ENCODE measurements at places on chromosomes 4 and X.

- DNase-seq, result no peak
Observed at GRCh38 chr4:37475087-37475486, 211.1 kb downstream of the RELL1 start.

- DNase-seq, result no peak
Observed at GRCh38 chrX:105477351-105477750, 256.9 kb upstream of the TEX13A start.

GRCh38 chr4:155430895-155431795 lies 54.4 kb upstream of the MAP9 start:
- DNase-seq, result no peak

DNA sequence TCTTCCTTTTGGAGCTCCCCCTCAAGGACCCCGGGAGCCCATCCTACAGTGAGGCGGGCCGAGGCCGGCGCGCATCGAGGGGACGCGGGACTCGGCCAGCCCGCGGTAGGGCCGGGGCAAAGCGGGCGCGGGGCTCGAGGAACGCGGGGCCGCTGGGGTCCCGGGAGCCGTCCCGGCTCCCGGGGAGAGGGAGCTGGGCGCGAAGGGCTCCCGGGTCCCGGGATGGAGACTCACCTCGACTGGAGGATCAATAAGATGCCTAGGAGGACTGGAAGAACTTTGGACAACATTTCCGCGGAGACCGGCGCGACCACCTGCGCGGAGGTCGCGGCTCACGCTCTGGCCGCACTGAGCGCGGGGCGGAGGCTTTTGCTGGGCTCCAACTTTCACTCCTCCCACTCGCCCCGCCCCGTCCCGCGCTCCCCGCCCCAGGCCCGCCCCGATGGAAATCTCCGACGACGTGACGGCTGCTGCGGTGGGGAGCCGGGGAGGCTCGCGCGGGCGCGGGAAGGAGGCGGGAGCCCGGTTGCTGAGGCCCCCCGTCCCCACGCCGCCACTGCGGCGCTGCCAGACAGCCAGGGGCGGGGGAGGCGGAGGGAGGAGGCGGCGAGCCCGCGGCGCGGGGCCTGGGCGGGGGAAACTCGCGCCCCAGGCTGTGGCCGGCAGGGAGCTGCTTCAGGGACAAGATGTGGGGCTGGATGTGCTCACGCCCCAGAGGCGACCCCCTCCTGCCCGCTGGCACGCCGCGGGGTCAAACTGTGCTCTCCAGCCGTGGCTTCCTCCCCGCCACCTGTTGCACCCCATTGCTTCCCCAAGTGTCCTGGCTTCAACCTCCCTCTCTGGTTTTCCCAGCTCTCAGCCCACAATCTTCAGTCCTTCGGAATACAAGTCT lies at the start of gene GABRE:
GABRE (minus strand) TSS at position 341 of the 892 bp plus-strand sequence; CDS start at position 290, 51 bp downstream.
- no peak for DNase-seq

- no peak for DNase-seq
Observed at GRCh38 chr4:153555730-153556434, 89.7 kb downstream of the TMEM131L start.

DNA sequence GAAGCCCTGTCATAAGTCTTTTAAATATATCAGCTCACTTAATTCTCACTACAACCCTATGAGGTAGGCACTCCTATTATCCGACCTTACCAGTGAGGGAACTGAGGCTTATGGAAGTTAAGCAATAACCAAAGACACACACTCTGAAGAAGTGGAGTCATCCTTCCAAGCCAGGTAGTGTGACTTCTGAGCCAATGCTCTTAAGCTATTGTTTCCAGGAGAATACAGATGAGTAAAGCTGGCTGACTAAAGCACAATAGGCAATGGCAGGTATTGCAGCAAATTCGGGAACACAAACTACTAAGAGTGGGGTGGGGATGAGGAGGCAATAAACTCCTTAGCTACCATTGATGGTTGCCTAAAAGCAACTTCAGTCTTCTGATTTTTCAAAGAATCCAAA lies 81.8 kb upstream of the KIT start:
- no peak for DNase-seq

DNA sequence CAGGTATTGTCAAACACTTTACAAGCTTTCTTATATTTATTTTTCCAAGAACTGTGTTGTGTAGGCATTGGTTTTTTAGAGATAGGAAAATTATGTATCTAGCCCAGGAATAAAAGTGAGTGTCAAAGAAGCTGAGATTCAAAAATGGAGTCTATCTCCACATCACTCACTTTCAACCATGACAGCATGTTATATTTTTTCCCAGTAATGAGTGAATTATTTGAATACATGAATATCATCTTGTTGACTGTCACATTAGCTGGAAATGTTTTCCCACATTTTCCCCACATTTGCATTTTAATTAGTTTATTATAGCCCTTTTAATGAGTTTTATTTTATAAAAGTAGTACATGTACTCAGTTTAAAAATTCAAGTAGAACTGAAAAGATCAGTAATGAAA lies 693.7 kb downstream of the PCDH18 start:
- no peak for DNase-seq

- no peak for DNase-seq
Observed at GRCh38 chrX:107107459-107107858, 11.2 kb downstream of the RBM41 start.

GRCh38 chr4:83931659-83932438 lies 395.9 kb downstream of the GPAT3 start:
- DNase-seq, result no peak

DNA sequence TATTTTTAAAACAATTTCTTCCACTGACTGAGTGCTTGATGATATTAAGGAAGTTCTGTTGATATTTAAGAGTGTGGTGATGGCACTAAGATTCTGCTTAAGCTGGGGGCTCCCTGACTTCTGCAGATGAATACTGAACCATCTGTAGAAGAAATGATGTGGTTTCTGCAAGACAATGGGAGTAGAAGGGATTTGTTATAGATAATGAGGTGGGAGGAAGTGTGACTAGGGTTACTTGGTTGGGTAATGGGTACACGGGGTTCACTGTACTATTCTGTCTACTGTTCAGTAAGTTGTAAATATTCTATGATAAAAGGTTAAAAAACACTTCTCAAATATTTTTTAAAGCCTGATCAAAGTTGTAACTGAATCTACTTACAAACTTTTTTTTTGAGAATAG lies 60.9 kb upstream of the TXK start:
- DNase-seq, result no peak

- no peak for DNase-seq
Observed at GRCh38 chr4:185838104-185838452, 26.1 kb upstream of the SORBS2 start.

- no peak for DNase-seq
Observed at GRCh38 chr4:41361794-41362526, 105.2 kb downstream of the UCHL1 start.

- no peak for DNase-seq
Observed at GRCh38 chrX:39835776-39836175, 262.0 kb downstream of the BCOR start.

DNA sequence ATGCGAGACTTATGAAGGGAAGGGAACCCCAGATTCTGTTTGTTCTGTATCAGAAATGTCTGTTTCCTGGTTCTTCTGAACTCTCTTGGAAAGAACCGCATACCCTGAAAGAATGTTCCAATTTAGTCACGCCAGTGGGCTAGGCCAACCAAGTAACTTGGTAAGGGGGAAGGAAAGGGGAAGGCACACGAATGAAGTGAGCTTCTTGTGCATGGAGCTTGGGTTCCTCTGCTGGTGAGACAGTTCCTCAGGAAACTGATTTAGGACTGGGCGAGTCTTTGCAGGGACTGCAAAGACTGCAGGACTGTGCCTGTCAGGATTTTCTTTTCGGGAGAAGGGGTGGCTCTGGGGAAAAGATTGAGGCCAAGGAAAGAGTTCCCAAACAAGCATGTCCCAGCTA lies 35.6 kb downstream of the FRMPD3 start:
- DNase-seq, result no peak

GRCh38 chr4:152591396-152591795 lies 55.5 kb upstream of the FBXW7 start:
- no peak for DNase-seq

DNA sequence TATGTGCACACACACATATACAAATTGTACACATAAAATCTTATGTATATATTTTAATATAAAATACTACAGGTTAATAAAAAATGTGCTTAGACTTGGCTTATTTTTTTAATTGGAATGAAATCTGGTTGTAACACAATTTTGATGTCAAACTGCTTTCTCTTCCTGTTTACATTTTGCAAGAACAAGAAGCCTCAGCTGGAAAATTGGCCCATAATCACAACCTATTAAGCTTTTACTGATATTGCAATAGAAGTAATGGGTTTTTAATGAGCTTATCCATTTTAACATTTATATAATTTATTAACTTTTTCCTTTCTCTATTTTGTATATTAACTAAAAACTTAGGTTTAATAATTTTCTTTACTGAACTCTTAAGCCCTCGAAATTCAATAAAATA lies 165.9 kb downstream of the PCDH10 start:
- DNase-seq, result no peak

- no peak for DNase-seq
Observed at GRCh38 chr4:155566354-155566753, 100.3 kb upstream of the GUCY1A1 start.

DNA sequence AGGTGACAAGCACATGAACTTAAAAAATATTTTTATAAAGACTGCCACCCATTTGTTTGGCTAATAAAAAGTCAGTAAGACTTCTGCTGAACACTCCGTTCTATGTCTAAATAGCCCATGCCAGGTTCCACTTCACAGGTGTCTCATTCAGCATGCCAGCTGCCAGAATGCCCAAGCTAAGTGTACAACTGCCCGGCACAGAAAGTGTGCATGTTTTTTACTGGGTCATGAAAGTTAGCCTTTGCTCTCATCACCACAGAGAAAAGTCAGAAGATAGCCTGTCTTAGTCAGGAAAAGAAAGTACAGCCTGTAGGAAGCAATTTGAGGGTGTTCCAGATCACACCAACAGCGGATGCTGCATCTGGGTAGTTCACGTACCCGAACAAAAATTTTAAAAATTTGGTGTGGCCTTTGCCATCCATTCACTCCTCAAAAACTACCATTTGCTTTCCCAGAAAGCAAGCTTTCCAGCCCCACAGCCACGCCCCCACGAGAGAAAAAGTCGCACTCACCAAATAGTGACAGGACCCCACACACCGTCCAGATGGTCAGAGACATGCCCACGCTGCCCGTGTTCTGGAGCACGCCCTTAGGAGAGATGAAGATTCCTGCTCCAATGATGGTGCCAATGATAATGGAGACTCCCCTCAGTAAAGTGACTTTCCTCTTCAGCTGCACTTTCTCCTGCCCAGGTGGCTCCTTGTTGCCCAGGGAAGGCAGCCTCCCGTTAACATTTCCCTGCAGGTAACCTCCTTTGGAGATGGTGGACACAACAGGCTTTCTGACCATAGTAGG lies 671 bp downstream of the SLC7A11 start:
- DNase-seq, result no peak

GRCh38 chrX:2388669-2389068 lies 112.1 kb downstream of the DHRSX start:
- no peak for DNase-seq

DNA sequence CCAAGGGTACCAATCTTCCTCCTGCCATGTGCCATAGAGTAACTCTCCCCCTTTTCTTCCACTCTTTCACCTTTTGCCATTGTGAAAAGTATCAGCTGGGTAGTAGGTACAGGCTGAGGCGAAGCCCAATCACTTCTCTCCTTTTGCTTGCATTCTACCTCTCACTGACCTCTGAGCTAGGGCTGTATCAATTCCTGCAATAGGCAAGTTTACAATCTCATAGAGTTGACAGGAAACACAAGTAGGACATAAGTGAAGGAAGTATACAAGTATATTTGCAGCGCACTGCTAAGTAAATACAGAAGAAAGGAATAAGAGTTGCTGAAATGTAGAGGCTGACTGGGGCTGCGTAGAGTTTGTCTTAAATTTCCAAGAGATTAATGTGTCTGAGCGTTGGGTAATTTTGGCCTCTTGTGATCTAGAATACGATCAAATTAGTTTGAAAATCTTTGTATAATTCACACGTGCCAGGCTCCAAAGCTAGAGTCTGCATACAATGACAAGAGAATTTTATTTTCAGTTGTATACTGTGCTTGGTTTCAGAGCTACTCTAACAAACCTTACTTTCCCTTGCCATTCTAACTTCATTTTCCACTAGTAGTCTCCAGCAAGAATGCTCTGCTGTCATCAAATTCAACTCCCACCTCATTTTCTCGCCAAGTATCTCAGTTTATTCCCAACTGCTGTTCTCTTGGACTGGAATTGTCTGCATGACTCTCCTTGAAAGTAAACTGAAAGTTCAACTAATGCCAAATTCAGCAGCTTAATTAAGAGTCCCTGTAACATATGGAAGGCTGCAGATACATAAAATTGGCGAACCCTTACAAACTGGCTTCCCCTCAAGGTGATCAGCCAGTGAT lies 90.3 kb downstream of the ATP11C start:
- DNase-seq, result no peak

DNA sequence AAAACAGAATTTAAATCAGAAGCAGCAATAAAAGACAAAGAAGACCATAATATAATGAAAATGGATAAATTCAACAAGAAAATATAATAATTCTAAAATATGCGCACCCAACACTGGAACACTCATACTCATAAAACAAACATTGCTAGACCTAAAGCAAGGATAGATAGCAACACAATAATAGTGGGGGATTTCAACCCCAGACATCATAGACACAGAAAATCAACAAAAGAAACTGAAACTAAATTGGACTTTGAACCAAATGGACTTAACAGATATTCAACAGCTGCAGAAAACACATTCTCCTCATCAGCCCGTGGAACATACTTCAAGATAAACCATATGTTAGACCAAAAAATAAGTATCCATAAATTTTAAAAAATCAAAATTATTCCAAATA lies 1552.6 kb downstream of the C4orf33 start:
- no peak for DNase-seq

DNA sequence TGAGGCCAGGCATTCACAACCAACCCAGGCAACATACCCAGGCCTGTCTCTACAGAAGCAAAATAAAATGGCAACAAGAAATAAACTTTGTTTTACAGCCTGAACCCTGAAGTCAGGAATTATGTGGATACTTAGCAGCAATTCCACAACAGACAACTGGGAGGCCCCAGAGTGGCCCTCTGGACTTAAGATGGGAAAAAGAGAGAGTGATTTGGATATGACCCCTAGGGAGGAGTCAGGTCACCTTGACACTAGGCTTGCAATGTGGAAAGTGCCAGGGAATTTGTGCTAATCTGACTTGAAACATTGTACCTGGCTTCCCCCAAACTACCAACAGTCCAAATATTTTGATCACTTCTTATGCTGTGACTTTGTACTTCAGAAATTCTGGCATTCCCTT lies 193.1 kb downstream of the PARM1 start:
- DNase-seq, result no peak

DNA sequence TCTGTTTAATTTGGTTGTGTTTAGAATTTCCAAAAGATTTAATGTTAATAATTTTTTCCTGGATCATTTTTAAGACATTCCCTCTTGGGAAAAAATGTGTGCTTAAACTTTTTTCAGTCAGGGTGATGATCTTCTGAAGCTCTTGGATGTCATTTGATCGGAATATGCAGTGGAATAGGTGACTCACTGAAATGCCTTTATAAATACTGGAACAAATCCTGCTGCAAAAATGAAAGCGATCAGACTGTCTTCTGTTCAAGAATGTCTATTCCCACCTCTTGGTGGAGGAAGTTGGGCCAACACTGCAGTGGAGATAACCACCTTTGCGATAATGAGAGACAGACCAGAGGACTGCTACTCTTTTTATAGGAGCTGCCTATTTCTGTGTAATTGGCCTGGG lies 46.7 kb downstream of the LARP1B start:
- no peak for DNase-seq

- no peak for DNase-seq
Observed at GRCh38 chrX:37287741-37288444, 61.3 kb upstream of the PRRG1 start.

Data from stimulated activated CD8-positive, alpha-beta memory T cell treated with anti-CD3 and anti-CD28 coated beads, Interleukin-15, amount 100 ng/mL, for 1 hour (primary cell).